ENCODE measurements at places on chromosomes 7 and 10.

- no peak for DNase-seq
These were observed 325.5 kb downstream of the GPR37 start for GRCh38 chr7:124440081-124440480.

- DNase-seq, result no peak
These were observed 10.8 kb downstream of the BTRC start for GRCh38 chr10:101364721-101365120.

- DNase-seq, result no peak
These were observed 261.4 kb downstream of the MTERF1 start for GRCh38 chr7:91618776-91619765.

DNA sequence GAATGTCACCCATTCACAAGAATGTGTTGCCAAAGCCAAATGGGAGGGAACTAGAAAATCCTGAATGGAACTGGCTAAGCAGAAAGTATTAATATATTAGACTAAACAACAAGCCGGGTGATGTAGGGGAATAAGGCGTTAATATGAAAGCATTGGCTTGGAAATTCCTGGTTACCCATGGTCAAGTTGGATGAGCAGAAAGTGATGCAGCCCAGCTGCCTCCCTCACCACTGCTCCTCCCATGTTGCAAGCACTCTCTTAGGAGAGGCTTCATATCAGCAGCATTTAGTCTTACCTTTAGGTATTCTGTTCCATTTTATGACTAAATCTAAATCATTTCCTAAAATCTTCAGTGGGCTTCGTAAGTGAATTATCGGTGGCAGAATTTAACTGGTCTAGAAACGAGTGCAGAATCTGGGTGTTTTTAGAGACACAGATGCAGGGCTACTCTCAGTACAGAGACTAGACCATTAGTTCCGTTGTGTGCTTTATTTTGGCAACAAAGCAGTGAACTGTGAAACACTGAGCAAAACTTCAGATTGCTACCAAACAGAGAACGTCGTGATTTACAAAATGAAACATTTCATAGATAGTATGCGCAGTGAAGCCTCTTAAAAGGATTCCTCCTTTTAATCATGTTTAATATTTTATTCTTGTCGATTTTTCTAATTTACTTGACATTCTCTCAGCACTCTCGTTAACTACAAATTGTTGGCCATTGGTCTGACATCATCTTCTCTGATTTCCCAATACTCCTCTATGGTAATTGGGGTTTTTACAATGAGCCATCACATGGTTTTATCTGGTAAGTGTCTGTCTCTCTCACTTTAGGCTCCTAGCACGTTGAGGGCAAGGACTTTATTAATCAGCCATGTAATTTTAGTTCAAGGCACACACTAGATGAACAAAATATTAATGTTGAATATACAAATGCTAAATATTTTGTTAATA, 22.0 kb upstream of the HGF start:
- DNase-seq, result no peak

GRCh38 chr10:57119684-57120083, 758.6 kb upstream of the ZWINT start:
- DNase-seq, result no peak

GRCh38 chr7:1331561-1332467, 99.1 kb downstream of the UNCX start:
- no peak for DNase-seq

DNA sequence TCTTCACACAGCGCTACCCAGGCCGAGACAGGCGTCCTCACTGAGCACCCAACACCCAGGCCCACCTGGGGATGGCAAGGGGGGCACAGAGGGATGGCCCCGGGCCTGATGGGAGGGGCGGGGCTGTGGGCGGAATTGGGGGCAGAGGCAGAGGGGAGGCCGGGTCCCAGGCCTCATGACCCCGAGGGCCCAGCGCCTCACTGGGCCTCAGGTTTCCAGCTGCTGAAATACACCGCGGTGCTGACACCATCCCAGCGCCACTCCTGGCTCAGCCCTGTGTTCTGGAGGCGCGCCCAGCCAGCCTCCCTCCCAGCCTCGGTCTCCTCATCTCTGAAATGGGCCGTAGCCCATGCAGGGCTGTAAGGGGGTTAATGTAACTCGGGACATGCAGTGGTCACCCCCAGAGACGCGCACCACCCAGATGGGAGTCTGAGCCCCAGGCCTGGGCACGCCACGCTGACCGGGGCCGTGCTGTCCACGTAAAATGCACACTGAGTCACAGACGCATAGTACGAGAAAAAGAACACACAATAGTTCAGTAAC, 82.3 kb downstream of the UNCX start:
- no peak for DNase-seq

DNA sequence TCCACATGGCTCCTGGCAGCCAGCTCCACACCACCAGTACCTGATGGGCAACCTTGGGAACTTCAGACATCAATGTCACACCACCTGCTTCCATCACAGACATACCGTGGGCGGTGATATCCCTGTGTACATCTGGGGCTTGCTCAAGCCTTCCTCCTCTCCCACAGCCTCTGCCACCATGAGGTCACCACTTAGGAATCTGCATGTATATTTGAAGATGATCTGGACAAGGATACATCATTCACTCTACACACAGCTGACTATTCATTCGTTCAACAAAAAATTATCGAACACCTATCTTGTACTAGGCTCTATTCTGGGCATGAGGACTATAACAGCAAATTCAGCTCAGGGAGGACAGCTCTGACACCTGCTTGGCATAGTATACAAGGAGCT, 6.8 kb downstream of the DLG5 start:
- DNase-seq, result no peak

DNA sequence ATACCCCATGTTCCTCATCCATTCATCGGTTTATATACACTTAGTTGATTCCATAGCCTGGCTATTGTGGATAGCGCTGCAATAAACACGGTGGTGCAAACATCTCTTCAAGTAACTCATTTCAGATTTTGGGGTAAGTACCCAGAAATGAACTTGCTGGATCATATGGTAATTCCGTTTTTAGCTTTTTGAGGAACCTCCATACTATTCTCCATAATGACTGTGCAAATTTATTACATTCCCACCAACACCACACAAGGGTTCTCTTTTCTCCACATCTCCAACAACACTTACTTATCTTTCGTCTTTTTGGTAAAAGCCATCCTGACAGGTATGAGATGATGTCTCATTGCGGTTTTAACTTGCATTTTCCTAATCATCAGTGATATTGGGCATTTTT, 3.7 kb downstream of the NPFFR1 start:
- no peak for DNase-seq

- DNase-seq, result peak; percentile 68
These were observed 7.1 kb downstream of the ERV3-1 start for GRCh38 chr7:64999165-65000004.

DNA sequence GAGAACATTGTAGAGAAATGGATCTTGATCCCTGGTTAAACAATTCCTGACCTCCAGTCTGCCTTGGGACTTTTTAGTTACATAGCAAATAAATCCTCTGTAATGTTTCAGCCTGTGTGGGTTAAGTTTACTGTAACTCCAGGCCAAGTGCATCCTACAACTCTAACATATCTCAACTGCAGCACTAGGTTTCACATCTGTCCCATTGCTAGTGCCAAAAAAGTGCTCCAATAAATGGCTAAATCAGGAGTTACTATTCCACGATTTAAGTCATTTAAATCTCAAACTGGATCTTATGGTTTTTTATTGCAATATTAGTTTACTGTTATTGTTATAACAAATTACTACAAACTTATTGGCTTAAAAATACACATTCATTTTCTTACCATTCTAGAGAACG, 479.6 kb downstream of the GPAM start:
- no peak for DNase-seq

- DNase-seq, result no peak
These were observed 85.1 kb upstream of the FGFR2 start for GRCh38 chr10:121683366-121683765.

DNA sequence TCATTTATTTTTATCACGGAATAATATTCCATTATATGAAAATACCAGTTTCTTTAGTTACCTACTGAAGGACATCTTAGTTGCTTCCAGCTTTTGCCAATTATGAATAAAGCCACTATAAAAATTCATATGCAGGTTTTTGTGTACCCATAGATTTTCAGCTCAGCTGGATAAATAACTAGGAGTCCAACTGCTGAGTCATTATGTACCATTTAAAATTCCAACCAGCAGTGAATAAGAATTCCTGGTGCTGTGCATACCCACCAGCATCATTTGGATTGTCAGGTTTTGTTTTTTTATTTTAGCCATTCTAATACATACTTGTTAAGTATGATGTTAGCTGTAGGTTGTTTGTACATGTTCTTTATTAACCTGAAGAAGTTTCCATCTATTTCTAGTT, 14.5 kb downstream of the FAM24B start:
- no peak for DNase-seq
